ENCODE measurements at places on chromosomes 2 and 18.

DNA sequence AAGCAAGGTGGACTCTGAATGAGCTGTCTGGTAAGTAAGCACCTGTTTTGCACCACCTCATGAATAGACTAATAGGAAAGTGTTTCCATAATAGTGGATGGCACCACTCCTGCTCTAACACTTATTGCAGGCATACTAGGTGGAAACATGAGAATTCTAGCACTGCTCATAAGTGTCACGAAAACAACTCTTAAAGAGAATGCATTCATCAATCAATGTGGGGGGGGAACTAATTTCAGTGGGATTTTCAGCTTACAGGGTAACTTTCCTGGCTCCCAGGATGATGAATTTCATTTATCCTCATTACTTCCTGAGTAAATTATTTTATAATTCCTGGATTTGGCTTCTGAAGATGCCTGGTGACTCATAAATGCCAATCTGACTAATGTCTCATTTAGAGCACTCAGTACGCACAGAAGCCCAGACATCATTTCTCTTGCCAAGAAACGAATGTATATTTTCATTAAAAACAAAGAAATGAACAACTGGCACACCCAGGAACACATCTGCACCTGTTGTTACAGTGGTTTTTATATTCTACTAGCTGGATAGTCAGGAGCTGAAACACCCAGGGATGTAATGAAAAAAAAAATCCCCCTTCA is 129.6 kb downstream of the PID1 start:
- no peak for DNase-seq

- no peak for DNase-seq
Measured at GRCh38 chr18:46098616-46098933, 479 bp upstream of the ATP5F1A start.

DNA sequence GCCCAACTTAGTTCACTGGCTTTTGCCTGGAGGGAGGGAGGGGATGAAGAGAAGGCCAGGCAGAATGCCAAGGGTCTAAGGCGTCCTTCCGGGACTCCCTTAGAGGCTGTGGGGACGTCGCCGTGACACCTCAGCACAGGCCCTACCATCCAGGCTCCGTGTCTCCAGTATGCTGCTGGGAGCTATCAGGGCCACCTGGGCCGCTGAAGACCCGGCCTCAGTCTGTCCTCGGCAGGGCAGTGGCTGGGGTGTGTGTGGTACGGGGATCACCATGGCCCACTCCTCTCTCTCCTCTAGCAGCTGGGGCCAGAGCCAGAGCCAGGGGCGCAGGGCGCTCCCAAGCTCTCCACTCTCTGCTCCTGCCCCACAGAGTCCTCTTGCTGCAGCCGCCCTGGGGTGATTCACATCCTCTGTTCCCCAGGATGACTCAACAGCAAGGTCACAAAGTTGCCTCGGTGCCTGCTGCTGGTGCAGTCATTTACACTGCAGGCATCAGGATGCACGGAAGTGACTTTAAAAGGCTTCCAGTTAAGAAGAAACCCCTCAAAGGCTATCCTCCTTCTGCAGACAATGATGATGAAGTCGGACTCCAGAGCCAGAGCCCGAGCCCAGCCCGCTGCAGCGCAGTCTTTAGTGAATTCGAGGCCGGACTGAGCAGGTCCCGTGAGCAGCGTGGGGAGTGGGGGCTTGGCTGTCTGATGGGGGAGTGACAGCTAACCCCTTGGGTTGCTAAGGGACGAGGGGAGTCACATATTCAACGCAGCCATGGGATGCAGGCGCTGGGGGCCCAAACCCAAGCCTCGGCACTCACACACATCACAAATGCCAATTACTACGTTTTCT is 31.9 kb downstream of the SNORC start:
- no peak for DNase-seq

GRCh38 chr2:216370961-216371712 is 1.1 kb downstream of the MARCHF4 start:
- DNase-seq, result no peak

DNA sequence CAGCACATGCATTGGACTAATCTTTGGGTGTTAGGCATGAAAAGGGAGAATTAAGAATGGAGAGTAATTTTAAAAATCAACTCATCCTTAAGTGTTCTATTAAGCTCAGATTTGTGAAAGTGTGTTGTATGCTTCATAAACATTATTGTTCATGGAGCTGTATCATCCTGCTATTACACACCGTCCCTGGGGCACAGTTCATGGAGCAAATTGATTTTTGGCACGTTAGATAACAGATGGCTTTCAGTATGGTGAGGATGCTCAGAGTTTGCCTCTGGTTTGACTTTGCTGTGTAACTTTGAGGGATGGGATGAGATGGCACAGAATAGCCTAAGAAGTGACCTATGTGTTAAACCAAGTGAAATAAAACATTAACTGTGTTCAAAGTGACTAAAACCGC is 97.1 kb downstream of the MGAT5 start:
- no peak for DNase-seq

DNA sequence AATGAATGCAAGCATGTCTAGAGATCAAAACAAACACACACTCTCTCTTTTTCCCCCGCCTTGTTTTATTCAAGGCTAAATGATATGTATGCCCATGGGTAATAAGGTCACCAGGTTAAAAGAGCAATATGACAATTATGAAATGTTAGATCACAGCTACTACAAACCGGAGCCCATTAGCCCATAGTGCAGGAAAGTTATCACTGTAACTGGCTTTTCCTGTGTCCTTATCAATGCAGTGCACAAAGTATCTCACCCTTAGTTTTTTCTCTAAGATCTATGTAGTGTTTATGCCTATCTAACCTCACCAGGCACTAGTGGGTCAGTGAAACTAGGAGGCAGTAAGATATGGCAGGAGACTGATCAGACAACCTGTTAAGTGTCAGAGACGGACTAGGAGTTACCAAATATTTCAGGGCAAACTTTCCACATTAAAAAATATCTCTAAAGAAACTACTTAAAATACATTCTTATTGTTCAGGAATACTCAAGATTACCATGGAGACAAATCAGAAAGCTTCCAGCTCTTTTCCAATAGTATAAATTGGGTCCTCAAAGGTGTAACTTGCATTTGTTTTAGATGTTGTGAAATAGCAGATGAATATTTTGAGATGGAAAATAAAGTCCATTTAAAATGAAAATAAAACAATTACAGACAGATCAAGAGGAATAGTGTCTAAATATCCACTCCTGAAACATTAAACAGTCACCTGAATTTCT is 282.2 kb downstream of the EXOC6B start:
- no peak for DNase-seq

- no peak for DNase-seq
Measured at GRCh38 chr2:8633735-8634313, 48.0 kb upstream of the ID2 start.

DNA sequence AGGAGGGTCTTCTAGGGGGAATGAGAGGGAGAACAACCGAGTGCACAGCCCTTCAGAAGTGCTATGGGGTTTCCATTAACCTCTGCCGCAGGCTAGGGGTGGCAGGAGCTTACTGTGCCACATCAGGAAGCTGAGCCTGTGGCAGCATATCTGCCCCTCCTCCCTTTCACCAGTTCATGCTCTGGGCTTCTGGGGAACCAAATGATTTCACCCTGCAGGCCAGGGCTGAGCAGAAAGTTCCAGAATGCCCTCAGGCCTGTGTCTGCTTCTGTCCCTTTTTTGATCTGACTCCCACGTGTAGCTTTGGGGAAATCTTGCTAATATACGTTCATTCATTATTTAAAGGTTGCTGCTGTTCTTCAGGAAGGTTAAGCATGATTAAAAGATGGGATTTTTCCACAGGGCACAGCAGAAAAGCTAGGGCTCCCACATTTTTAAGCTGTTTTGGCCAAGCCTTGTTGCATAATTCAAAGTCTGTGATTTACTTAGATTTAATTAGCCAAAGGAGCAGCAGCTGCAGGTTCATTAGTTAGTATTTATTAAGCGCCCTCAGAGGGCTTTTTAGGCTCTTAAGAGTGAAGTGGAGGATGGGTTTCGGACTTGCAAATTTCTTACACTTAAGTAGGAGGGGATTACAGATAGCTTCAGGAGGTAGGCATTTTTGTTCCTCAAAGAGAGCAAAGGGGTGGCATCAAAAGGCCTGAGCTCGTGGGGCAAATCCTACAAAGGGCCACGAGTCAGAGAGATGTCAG is 10.2 kb downstream of the TMEM247 start:
- DNase-seq, result no peak

DNA sequence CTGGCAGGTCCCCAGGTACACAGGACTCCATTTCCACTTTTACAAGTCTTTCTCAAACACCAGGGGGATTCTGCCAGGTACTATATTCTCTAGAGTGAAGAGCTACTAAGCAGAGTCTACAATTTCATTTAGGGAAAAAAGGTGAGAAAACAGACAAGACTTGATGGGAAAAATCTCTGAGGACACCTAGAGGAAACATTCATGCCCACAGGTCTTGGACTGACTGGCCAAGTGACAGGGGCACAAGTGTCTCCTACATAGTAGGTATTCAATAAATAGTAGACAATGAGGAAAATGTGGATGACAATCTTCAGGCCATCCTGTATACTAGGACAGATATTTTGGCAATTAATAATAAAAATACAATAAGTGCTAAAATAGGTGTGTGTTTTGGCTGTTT is 228.6 kb downstream of the CLIP4 start:
- DNase-seq, result no peak

- DNase-seq, result no peak
Measured at GRCh38 chr2:24403168-24403831, 43.0 kb upstream of the ITSN2 start.

DNA sequence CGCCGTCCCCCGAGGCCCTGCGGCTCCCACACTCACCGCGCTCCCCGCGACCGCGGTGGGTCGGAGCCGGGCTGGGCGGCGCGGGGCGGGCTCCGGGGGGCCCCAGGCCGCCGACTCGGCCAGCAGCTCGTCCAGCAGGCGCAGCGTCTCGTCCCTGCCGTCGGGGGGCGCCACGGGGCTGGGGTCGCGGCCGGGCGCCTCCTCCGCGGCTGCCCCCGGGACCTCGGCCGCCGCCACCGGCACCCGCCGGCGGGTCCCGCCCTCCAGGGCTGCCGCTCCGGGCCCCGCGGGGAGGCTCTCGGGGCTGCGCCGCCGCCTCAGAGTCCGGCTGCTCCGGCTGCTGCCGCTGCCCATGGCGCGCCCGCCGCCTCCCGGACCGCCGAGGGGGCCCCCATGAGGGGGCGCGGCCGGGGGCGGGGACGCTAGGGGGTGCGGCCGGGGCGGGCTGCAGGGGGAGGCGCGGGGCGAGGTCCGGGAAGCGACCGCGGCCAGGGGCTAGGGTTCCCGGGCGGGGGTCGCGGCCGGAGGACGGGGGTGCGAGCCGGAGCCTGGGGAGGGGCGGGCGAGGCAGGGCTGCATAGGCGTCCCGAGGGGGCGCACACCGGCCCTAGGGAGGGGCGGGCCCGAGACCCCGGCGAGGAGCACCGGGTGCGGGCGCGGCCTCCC is at the start of gene CYS1:
Gene CYS1 (minus strand): TSS at position 542 of the 666 bp plus-strand sequence. CDS start 188 bp downstream, at position 354.
- DNase-seq, result peak; percentile 33

DNA sequence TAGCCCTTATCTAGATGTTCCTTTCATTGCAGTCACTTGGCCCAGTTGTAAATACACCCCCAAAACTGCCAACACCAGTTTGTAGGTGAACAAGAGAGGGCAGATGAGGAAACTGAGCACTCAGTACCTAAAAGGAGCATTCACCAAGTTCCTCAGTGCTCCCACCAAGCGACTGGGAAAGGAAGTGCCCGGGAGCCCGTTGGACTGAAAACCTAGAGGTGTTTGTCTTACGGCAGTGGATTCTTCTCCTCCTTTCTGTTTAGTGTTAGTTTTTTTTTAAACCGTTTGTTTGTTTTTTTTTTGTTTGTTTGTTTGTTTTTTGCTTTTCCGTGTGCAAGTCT is 43.3 kb downstream of the SOX11 start:
- DNase-seq, result no peak

Measured in neuronal stem cell (in vitro differentiated cells).